ENCODE measurements at places on chromosomes 1 and 21.

DNA sequence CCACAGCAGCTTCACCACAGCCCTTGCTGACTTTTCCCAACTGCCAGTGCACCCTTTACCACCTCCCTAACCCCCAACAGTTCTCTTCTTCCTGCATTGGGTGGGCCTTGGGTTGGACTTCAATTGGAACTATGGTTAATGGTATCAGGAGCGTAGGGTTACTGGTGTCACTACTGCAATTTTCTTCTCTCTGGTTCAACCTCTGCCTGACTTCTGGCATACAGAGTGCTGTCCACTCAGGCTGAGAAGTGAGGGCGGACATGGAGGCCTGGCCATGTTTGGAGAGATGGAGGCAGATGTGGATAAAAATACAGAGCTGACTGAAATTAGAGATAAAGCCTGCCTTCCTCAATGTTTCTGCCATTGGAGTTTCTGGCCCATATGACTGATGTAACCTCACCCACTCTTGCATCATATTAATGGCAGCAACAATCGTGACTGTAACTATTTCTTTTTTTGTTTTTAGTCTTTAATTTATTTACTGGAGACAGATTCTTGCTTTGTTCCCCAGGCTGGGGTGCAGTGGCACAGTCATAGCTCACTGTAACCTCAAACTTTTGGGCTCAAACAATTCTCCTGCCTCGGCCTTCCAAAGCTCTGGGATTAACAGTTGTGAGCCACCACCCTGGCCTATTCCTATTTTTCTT lies 87.8 kb downstream of the NAV1 start:
- DNase-seq: no peak

GRCh38 chr1:36855699-36856494 lies 178.4 kb downstream of the GRIK3 start:
- no peak for DNase-seq

DNA sequence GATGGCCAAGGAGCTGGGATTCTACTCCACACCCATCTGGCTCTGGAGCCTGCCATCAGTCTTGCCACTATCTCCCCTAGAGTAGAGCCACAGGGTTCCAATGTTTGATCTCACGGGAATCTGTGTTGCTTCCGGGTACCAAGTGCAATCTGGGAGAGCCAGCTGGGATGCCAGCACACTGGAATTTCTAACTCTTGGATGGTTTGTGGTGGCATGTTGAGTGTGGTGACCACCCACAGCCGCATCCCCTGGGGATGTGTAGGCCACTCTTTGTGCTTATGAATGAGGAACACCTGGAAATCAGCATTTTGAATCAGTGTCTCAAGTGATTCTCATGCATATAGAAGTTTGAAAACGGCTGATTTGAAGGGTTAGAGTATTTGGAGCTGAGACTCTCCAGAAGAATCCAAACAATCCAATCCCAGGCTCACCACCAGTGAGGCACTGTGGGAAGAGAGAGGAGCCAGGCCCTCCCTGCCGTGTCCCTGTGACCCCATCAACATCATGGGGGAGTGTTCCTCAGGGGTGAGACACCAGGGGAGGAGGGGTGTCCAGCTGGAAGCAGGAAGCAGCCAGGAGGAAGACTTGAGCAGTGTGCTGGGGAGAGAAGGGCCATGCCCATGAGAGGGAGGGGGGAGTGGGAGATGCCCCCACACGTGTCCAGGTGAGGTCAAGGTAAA lies 13.4 kb downstream of the FBLIM1 start:
- no peak for DNase-seq

GRCh38 chr1:95233319-95233736 lies 682 bp upstream of the RWDD3 start:
- no peak for DNase-seq

DNA sequence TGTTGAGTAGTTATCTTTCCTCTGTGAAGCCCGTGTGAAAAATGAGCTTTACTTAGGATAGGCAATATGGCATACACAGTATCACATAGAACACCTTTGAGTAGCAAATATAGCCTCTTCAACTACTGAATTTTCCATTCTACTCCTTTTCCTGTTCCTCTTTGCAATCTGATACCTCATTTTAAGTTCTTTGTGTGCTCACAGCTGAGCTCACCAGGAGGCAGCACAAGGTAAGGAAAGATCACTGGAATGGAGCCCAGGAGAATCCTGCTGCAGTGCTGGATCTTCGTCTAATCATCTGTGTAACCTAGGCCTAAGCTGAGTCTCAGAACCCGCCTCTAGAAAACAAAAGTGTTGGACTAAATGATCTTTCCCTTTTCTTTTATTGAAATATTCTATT lies 171.0 kb downstream of the LRRC40 start:
- DNase-seq: no peak

DNA sequence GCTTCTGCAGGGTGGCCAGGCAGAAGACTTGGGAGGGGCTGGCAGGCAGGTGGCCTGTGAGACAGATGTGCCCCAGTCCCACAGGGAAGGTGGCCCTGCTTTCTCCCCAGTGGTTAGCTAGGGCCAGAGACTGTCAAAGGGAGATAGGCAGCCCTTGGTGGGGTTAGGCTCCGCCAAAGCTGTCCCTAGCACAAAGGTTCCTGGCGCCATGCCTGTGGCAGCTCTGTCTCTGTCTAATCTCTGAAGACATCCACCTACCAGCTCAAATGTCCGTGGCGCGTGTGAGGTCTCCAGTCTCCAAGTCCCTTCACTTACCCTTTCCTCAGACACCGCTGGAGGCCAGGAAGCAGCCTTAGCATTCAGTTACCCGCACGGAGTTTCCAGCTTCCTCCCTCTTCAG lies 17.7 kb downstream of the TCP10L start:
- no peak for DNase-seq

DNA sequence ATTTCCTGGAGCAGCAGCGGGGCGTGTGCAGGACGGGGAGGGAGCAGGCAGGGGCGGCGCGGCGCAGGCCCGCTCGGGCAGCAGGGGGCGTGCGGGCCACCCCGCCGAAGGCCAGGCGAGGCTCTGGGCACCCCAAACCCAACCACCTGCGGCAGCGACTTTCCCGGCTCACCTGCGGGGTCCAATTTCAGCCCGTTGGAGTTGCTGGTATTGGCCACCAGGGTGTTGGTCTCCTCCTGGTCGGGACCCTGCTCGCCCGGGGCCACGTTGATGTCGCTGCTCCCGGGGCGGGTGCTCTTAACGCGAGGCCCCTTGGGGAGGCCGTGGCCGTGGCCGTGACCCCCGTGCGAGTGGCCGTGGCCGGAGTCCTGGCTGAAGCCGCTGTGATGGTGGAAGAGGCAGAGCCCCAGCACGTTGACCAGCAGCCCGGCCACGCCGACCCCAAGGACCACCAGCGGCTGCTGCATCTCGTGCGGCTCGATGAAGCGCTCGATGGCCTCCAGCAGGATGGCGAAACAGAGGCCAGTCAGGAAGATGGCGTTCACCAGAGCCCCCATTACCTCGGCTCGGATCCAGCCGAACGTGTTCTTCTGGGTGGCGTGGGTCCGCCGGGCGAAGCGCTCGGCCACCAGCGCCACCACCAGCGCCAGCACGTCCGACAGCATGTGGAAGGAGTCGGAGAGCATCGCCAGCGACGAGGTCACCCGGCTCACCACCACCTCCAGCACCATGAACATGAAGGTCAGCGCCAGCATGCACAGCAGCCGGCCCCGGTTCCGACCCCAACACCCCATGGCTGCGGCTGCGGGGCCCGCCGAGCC lies 932 bp downstream of the SLC30A1 start:
- peak; percentile 46 for DNase-seq

DNA sequence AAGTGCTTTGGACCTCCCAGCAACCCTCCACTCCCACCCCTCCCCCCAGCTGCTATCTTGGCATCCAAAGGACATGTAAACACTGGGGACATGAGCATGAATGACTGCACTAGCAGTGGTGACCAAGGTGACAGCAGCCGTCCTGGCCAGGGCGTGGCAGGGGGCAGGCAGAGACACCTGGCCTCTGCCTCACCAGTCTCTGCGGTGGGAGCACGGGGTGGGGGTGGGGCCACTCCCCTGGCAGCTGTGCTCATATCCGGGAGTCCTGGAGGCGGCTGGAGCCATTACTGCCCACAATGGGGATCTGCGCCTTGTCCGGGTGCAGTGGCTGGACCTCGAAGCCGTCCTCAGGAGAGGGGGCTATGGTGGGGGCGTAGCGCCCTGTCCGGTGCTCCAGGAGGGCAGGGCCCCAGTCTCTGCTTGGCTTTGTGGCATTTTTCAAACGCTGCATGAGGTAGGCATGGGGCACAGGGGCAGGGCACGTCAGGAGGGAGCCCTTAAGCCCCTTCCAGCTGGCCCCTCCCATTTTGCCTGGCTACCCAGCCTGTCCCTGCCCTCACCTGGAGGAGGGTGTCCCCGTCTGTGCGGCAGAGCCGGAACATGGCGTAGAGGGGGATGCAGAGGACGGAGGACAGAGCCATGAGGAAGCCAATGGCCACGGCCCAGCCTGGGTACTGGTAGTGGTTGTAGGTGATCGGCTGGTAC lies 6.0 kb downstream of the CCDC24 start:
- no peak for DNase-seq

DNA sequence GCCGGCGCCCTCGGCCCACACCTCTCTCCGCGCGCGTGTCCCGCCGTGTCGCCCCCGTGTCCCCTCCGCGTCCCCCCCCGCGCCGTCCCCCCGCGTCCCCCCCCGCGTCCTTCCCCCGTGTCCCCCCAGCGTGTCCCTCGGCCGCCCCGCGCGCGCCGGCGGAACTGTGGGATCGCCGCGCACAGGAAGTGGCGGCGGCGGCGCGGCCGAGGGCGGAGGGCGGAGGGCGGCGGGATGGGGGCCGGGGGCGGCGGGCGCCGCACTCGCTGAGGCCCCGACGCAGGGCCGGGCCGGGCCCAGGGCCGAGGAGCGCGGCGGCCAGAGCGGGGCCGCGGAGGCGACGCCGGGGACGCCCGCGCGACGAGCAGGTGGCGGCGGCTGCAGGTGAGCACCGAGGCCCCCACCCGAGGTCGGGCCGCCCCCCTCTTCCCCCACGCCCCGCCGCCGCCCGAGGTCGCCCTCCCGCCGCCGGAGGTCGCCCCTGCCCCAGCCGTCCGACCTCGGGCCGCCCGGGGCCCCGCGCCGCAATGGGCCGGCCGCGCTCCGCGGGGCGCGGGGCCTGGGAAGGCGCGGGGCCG lies at the start of gene AGPAT3:
Gene AGPAT3, plus strand, starts transcription at position 262 of the 578 bp plus-strand sequence. CDS start 94,459 bp downstream, outside the sequence.
- no peak for DNase-seq

DNA sequence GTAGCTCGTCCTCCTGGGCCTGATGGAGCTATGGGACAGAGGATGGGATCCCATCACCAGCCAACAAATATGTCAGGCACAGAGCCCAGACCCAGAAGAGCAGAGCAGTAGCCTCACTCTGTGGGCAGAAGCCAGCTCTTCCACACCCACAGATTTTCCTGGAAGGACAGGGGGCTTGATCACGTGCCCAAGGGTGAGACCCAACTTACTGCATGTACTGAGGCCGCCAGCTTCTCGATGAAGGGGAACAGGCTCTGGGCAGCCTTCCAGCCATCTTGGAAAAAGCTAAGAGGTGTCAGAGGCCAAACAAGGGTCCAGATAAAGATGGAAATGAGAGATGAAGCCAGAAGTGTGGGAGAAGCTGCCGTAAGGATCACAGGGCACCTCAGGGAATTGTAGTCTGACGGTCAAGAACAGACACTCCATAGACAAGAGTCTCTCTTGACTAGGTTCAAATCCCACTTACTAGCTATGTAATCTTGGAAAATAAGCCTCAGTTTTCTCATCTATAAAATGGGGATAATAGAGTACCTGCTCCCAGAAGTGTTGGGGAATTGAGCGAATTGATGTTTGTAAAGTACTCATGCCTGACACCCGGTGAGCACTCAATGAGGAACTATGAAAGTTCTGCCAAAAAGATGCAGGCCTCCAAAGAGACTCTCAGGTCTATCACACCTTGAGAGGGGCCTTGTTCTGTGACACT lies 17.0 kb upstream of the TCEA3 start:
- DNase-seq: no peak

GRCh38 chr1:156750711-156751450 lies 594 bp downstream of the HDGF start:
- no peak for DNase-seq

DNA sequence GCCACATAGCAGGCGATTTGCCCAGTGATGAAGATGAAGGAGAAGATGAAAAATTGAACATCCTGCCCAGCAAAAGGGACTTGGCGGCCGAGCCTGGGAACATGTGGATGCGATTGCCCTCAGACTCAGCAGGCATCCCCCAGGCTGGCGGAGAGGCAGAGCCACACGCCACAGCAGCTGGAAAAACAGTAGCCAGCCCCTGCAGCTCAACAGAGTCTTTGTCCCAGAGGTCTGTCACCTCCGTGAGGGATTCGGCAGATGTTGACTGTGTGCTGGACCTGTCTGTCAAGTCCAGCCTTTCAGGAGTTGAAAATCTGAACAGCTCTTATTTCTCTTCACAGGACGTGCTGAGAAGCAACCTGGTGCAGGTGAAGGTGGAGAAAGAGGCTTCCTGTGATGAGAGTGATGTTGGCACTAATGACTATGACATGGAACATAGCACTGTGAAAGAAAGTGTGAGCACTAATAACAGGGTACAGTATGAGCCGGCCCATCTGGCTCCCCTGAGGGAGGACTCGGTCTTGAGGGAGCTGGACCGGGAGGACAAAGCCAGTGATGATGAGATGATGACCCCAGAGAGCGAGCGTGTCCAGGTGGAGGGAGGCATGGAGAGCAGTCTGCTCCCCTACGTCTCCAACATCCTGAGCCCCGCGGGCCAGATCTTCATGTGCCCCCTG lies 3.3 kb downstream of the ZBTB18 start:
- DNase-seq: no peak

DNA sequence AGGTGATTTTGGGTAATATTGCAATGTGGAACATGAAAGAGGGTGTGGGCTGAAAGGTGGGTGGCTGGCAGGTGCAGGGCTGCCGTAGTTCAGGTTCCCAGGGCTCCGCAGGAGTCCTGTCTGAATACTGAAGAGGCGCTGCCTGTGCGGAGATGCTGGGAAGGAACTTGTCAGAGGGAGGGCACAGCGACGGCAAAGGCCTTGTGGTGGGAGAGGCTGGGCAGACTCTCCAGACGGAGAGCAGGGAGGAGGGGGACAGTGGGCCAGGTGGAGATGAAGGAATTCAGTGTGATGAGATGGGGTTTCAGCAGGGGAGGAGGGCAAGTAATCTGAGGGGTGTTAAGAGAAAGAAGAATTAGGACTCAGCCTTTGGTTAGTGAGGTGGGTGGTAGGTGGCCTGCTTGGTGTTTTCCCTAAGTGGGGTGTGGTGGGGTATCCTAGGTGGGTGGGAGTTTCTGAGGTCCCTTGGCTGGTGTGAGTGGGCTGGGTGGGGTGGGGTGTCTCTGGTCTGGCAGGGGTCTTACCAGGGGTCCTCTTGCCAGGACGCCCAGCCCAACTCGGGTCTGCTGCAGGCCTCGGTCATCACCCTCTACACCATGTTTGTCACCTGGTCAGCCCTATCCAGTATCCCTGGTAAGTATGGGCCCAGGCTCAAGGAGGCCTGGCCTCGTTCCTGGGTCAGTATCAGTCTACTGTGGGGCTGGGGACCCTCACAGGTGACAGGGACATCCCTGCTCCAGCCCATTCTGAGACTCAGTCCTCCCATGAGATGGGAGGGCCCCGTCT lies 15.6 kb downstream of the SERINC2 start:
- no peak for DNase-seq

DNA sequence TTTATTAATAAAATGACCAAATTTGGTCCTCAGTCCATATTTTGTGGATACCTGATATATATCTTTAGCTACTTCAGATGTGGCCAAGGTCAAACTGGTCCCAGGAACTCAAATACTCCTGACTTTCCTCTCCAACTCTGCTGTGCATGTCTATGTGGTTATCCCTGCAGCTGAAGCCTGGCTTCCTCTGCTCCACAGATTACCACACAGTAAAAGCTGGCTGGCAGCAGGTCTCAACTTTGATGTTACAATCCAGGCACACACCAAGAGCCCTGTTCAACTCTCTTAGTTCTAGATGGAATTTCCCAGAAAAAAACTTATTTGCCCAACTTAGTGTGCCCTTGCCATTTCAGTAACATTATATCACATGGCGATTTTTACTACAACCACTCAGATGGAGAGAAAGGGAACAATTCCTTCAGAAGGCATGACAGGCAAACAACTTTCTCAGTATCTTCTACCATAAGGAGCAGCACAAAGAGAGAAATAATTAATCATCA lies 479.5 kb downstream of the PLPP3 start:
- DNase-seq: no peak
